ENCODE measurements at places on chromosomes 11 and 22.

GRCh38 chr11:70862093-70862492 lies 390.3 kb downstream of the SHANK2 start:
- DNase-seq: no peak

GRCh38 chr22:24029304-24029703 lies 18.2 kb downstream of the CABIN1 start:
- no peak for DNase-seq

DNA sequence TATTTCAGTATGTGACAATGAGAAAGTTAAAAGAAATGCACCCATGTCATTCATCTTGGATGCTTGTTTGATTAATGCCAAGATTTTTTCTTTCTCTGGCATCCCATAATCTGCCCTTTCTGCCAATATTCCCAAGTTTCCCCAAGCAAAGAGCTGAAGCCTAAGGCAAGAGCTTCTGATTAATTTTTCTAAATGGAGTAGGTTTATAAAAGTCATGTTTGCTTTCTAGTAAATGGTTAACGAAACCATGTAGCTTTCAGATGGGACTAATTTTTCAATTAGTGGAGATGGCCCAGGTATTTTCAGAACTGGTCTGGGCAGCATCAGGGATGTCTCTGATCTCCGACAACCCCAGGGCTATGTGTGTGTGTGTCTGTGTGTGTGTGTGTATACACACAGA lies 55.3 kb downstream of the LRRC4C start:
- no peak for DNase-seq

GRCh38 chr11:78683774-78684173 lies 109.1 kb upstream of the NARS2 start:
- DNase-seq: no peak

DNA sequence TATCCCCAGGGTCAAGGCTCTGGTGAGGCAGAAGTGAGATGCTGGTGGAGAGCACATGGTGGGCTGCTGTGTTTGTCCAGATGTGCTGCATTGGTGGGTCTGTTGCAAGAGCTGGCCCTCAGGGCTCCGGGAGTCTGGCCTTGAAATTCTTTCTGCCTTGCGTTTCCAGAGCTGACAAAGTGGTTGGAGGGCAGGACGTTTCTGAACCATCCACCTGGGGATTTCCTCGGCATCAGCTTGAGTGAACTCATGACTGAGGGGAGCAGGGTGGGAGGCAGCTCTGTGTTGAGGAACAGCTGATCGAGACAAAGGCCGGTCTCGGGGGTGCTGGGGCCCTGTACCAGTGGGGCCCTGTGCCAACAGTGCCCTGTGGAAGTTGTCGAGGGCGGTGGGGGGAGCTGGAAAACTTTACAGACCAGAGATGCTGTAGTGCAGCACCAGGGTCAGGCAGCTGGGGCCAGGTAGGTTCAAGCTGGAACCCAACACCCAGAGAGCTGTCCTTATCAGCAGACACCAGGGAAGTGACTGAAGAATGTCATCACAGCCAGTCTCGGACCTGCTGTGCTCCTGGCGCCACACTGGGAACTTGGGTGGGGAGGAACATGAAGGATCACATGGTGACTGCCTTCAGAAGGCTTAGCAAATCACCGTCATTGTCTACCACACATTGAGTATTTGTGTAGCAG lies 4.9 kb downstream of the TSKU start:
- no peak for DNase-seq

DNA sequence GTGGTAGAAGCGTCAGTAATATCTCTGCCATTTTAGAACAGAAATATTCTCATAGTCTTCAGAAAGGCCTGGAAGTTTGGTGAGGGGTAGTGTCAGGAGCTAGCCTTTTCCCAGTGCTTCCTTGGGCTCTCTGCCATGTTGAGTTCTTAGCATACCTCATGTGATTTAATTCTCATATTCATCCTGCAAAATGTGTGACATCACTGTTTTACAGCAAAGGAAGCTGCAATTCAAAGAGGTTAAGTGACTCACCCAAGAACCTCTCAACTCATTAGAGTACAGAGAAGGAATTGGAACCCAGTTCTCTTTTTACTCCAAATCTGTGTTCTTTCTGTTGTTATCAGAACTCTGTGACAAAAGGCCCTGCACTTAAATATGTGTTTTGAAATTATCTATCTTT lies 72.1 kb downstream of the RNF169 start:
- DNase-seq: no peak

DNA sequence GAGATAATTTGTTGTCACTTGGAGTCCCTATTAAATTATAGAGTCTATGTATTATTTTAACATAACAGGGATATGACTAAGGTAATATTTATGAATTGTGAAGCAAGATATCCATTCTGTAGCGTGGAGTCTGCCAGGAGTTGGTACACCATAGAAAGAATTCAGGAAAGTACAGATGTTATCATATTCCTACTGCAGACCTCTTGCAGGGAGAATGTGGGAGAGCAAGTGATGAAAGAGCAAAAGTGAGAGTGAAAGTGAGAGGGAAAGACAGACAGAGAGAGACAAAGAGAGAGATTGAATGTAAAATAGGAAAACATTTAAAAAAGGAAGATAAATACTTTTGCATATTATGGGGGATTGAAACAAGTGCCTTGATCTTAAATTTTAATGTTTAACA lies 468.8 kb downstream of the CNTN5 start:
- no peak for DNase-seq
